ENCODE measurements at places on chromosomes 6 and 20.

- no peak for DNase-seq
These were observed 195.7 kb downstream of the LMBRD1 start for GRCh38 chr6:69601132-69601531.

DNA sequence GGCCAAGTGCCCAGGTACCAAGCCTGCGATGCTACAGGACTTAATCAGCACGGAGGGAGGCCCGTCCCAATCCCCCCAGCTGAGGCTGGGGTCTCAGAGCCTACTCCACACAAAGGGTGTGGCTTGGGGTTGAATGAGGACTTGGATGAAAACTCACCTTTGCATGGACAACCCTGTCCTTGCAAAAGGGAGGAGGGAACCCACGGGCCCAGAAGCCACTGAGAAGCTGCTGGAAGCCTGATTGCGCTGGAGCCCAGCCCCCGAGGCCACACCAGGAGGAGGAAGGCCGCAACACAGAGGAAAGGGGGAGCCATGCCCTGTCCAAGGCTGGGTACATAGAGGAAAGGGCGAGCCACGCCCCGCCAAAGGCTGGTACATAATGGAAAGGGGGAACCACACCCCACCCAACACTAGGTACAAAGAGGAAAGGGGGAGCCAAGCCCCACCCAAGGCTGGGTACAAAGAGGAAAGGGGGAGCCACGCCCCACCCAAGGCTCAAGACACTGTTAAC is 158.8 kb downstream of the DLL1 start:
- no peak for DNase-seq

GRCh38 chr6:16947375-16948015 is 154.4 kb upstream of the STMND1 start:
- DNase-seq: no peak

GRCh38 chr6:161200610-161201370 is 73.1 kb downstream of the AGPAT4 start:
- no peak for DNase-seq

DNA sequence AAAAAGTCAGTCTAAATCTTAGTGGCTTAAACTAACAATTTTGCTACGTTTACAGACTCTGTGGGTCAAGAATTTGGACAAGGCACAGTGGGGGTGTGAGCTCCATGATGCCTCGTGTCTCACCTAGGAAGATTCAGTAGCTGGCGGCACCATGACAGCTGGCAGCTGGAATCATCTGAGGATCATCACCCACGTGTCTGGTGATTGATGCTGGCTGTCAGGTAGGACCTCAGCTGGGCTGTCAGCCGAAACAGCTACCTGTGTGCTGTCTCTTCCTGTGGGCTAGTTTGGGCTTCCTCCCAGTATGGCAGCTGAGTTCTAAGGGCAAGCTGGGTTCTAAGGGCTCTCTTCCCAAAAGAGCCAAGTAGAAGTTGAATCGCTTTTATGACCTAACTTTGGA is 26.4 kb upstream of the DLGAP4 start:
- no peak for DNase-seq

DNA sequence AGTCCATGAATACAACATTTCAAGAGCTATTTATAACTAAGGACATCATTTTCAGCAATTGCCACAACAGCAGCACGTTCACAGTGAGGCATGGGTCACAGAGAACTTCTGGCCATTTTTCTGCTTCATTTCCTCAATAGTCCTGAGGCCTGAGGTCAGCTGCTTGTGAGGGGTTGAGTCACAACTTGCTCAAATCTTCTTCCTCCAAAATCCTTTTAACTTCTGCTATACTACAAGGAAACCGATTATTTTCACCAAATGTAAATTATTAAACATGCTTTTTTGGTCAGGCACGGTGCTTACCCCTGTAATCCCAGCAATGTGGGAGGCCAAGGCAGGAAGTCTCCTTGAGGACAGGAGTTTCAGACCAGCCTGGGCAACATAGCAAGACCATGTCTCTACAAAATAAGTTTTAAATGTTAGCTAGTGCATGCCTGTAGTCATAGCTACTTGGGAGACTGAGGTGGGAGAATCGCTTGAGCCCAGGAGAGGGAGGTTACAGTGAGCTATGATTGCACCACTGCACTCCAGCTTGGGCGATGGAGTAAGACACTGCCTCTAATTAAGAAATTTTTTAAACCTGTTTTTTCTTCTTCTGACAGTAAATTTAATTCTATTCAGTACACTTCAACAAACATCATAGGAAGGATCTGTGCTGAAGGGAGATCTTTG is 11.1 kb upstream of the SLC16A10 start:
- DNase-seq: no peak

- DNase-seq: no peak
These were observed 21.8 kb upstream of the RNF182 start for GRCh38 chr6:13902922-13903321.

DNA sequence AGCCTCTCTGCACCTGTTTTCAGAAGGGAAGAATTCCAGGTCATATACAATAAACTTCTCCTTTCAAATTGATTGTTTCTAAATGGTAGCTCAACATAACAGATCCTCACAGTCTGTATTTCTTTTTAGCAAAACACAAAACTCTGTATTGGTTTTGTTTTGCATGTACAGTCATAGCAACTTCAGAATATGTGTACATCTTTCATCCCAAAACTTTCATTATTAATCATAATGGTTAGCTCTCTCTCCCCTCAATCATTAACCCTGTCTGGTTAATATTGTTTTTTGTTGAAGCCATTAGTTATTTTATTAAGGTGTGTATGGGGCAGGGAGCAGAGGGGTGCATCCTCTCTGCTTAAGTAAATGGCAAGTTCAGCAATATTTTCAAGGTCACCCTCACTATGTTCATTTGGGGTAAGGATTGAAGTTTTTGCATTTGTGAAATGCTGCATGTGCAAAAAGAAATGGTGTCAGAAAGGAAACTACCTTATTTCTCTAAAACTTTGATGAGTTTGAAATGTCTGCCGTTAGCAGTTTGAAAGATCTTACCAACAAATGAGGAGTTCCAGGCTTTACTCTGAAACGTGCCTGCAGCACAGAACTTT is 136.8 kb upstream of the BTBD3 start:
- DNase-seq: no peak

DNA sequence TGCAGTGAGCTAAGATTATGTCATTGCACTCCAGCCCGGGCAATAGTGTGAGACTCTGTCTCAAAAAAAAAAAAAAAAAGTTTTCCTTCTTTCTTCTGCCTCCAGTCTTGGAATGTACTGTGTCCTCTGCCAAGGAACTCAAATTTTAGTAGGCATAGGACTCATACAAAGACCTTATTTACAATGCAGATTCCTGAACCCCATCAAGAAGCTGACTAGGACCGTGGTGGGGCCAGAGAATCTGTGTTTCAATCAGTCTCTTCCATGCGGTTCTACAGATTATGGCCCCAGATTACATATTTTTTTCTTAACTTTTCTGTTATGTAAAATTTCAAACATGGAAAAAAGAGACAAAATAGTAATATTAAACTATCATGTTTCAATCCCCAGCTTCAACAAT is 29.8 kb upstream of the PIM1 start:
- no peak for DNase-seq

- peak; percentile 39 for DNase-seq
These were observed 5.5 kb downstream of the BFSP1 start for GRCh38 chr20:17525650-17526049.

DNA sequence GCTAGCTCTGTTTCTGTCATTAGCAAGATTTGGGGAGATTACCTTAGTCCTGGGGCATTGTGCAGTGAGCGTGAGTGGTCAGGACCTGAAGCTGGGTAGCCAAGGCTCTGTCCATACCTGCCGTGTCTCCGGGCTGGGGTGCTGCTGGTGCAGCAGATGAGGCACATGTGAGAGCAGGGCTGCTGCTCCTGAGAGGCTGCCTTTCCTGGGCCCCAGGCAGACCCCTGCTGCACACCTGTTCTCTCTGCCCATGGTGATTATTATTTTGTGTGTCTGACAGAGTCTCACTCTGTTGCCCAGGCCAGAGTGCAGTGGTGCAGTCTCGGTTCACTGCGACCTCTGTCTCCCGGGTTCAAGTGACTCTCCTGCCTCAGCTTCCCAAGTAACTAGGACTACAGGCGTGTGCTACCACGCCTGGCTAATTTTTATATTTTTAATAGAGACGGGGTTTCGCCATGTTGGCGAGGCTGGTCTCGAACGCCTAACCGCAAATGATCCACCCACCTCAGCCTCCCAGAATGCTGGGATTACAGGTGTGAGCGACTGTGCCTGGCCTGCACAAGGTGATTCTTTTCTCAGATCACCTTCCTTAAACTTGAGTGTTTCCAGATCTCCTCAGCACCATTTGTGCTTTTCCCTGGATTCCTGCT is 36.8 kb upstream of the IRF4 start:
- no peak for DNase-seq

- no peak for DNase-seq
These were observed 2.0 kb downstream of the FLOT1 start for GRCh38 chr6:30740540-30740870.
